ENCODE measurements at places on chromosomes 5 and 9.

DNA sequence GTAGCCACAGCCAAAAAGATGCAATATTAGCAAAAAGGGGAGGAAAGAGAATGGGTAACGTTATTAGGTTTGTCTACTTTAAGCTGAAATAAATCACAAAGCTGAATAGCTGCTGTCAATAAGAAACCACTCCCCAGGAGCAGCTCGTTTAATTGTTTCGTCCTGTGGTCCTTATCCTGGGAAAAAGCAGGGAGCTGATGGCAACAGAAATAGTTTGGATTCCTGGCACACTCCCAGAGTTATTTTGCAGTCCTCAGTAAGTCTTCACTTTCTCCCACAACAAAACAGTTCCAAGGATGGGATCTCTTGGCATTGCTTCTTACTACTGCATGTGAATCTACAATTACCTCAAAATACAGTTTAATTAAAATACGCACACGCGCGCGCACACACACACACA lies 28.8 kb downstream of the FRMD3 start:
- DNase-seq: no peak

- no peak for DNase-seq
Measured at GRCh38 chr9:89655990-89656657, 51.3 kb downstream of the GADD45G start.

- peak; percentile 48 for DNase-seq
Measured at GRCh38 chr5:72951671-72952468, 4.0 kb upstream of the FCHO2 start.

DNA sequence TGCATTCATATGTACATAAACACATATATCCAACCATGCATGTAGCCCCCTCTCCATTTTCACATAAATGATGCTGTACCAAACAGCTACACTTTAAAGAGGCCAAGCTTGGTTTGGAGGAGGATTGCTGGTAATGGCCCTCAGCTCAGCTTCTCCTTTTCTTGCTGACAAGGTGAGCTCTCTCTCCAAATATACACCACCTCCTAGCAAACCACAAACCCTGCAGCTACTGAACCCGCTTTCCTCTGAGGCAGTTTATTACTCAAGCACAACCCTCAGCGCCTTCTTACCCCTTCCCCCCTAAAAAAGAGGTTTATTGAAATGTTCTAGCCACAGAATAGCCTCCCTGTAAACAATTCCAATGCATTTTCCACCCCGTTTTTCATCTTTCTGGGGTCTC lies 54.0 kb downstream of the ALG2 start:
- peak; percentile 65 for DNase-seq

DNA sequence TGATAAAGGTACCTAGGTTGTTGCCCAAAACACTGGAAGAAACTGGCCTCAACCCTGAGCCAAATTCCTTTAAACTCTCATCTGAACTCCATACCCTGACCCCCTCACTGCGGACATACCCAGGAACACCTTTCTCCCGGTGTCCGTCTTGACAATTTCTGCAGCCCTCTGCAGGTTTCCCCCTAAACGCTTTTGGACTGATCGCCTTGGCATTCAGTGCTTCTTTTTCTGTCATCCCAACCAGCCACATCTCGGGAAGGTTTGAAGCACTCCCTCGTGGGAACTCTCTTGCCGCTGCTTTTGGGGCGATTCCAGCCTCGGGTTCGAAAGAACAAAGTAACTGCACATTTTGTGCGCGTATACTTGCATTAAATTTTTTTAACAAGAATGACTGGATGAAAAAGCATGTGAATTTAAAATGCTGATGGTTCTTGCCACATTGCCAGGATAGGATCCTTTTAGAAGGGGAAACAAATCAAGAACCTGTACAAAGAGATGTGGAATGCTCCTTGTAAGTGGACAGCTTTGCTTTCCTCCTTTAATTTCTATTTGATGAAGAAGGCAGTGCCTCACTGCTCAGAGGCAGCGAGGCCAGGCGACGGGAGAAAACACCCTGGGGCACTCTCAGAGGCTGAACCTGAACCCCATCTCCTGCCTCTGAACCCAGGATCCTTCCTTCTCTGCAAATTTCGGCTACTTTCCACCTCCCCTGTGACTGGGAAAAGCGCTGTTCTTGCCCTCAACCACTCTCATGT lies 615 bp downstream of the PSMD5 start:
- no peak for DNase-seq

GRCh38 chr5:158839638-158840037 lies 260.1 kb downstream of the EBF1 start:
- no peak for DNase-seq

- peak; percentile 8 for DNase-seq
Measured at GRCh38 chr9:73916016-73916673, 581.0 kb upstream of the RORB start.

- no peak for DNase-seq
Measured at GRCh38 chr5:17178373-17178675, 39.1 kb upstream of the BASP1 start.

- peak; percentile 61 for DNase-seq
Measured at GRCh38 chr5:61055434-61056006, 106.7 kb downstream of the SMIM15 start.

DNA sequence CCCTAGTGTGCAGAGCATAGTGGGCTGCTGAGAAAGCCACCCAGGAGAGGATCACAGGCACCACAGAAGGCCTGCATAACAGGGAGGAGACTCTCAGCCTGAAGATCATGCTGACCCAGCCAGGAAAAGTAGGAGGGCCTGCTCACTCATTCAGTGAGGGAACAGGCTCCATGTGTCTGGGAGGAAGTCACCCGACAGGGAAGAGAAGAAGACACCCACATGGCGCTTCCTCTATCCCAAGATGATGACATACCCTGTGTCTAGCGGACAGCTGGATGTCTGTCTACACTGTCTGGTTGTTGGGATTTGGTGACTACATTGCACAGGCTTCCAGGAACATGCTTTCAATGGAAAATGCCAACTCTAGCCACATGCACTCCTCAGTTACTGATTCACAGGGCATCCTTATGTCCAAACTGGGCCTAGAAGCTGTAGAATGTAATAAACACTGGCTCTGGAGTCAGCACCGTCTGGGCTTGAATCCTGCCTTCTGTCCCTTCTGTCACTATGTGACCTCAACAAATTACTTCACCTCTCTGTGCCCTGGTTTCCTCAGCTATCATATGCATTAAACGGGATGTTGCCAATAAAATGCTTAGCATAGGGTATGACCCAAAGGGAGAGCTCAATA lies 47.6 kb downstream of the KLHL3 start:
- no peak for DNase-seq

GRCh38 chr9:68775003-68775730 lies 70.1 kb downstream of the PIP5K1B start:
- DNase-seq: no peak

GRCh38 chr9:124239249-124240073 lies 18.3 kb upstream of the NEK6 start:
- peak; percentile 94 for DNase-seq

- no peak for DNase-seq
Measured at GRCh38 chr5:173238312-173239232, 3.6 kb upstream of the NKX2-5 start.

- no peak for DNase-seq
Measured at GRCh38 chr9:9912459-9912858, 700.3 kb downstream of the PTPRD start.

- no peak for DNase-seq
Measured at GRCh38 chr5:158752656-158752973, 347.1 kb downstream of the EBF1 start.

DNA sequence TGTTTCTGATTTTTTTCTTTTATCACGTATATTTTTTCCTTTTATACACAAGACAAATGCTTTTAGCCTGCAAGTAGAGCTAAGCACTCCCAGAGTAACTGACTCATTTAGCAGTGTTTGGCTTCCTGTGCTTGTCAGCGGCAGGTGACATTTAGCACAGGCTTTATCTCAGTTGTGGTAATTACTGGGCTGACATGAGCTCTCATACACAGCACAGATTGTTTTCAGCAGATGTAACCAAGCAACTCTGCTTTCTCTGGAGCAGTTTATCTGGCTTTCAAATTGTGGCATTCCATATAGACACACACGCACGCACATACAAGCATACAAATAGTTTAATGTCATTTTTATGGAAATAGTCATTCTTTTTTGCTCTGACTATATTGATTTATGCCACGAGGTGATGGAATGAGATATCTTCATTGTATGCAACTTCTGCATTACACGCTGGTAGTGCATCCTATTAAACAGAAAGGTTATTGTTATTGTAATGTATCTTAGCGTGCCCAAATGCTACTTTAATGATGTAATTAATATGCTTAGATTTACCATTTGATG lies 379.0 kb upstream of the GRAMD2B start:
- DNase-seq: no peak

- no peak for DNase-seq
Measured at GRCh38 chr5:143399616-143400540, 3.6 kb downstream of the NR3C1 start.

DNA sequence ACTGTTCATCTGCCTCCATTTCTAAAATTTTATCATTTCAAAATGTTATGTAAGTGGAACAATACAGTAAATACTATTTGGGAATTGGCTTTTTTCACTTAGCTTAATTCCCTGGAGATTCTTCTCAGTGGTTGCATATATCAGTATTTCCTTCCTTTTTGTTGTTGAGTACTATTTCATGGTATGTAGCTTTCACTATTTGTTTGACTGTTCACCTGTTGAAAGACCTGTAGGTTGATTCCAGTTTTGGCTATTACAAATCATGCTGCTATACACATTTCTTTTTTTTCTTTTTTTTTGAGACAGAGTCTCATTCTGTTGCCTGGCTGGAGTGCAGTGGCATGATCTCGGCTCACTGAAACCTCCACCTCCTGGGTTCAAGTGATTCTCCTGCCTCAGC lies 33.0 kb upstream of the PWWP2A start:
- no peak for DNase-seq

DNA sequence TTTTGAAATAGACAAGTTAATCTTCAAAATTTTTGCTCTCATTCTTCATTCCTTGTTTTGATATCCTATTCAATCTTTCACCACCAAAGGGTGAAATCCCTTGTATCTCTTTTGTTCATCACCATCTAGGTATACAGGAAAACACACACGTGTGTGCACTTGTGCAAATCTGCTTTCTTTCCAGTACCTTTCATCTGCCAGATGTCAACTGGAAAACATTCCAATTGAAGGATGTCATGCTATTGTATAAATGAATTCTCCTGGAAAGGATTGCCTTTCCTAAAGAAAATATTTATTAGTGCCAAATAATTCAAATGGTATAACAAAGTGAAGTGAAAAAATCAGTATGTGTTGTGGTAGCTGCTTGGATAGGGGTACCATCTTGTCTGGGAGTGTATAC lies 123.7 kb downstream of the RANBP17 start:
- no peak for DNase-seq

DNA sequence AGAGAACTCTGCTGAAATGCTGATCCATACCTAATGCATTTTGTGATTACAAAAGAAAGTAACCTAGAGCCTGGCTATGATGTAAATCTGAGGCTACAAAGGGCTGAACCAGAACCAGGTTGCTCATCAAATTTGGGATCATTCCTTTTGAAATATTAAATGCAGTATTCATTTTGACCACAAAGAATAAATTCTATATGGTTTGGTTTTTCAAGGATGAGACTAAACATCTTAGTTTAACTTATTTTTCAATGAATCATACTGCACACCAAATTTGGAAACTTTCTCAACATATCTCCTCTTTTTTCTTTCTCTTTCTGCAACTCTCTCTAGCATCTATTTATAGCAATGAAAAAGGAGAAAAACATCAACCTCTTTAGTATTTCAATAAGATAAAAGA lies 46.5 kb downstream of the CEMIP2 start:
- no peak for DNase-seq

GRCh38 chr9:27053369-27054022 lies 48.0 kb upstream of the LRRC19 start:
- DNase-seq: no peak

GRCh38 chr9:91163773-91164471 lies 197.8 kb downstream of the AUH start:
- DNase-seq: peak; percentile 59

DNA sequence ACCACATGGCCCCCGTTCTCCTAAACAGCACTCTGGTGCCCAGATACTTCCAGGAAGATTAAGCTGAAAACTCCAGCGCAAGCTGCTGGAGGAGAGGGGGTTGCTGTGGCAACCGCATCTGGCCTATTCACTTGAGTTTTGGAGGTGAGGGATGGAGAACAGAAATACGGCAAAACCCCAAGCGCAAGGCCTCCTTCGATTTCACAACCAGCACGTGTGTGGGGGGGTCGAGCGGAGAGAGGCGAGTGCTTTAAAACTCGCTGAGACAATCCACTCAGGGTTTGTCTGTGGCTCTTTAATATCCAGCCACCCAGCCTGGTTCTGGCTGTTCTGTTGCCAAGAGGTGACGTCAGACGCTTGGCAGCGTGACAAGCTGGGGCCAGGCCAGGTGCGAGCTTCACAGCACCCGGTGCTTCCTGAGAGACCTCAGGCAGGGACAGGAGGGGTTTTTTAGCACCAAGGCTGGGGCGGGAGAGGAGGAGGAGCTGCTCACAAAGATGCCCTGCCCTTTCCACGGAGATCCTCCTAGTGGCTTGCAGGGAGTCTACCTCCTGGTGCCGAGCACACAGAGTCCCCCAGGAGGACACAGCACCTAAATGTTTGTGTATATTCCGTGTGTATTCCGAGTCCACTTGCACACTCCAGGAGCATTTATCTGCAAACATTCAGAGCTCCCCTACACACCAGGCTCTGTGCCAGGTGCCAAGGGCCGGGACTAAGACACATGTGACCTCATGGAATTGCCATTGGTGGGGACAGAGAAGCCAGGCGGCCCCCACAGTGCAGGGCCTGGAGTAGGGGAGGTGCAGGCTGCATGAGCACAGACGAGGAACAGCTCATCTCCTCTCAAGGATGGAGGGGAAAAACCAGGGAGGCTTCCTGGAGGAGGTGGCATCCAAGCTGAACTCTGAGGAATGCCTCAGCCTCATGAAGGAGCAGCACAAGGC lies 194.6 kb downstream of the OLFM1 start:
- no peak for DNase-seq

DNA sequence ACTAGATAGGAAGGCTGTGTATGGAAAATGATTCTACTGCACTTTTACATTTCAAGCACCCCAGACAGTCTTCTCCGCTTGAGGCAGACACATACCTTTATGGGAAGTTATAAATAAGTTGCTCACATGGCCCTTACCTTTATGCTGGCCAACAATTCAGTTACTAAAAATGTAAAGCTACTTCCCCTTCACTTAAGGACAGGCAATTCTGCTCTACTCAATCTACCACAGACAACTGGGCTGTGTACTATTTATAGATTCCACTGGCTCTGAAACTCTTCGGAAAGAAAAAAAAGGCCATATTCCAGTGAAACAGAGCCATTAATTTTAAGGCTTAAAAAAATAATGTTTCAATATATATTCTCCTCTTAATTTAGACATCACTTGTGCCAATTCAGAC lies 59.4 kb downstream of the ELAVL2 start:
- no peak for DNase-seq

GRCh38 chr5:166379517-166379916 lies 1911.9 kb upstream of the WWC1 start:
- DNase-seq: no peak

DNA sequence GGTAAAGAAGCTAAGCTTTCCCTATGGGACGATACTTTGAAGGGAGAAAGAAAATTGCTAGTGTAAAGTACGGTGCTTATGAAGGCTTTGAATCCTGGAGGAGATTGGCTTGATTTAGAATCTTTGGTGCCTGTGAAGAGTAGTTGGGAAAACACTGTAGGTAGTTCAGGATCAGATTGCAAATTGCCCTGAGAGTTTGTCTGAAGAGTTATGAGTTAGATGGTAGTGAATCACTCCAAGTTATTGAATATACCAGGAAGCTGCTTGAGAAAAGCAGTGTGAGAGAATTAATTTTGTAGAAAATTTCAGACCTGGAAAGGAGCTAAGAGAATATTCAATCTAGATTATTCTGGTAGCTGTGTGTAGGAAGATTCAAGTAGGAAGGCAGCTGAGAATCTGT lies 11.5 kb downstream of the MAN2A1 start:
- no peak for DNase-seq

- DNase-seq: peak; percentile 50
Measured at GRCh38 chr5:77568082-77568481, 70.4 kb downstream of the OTP start.
